Foreskin keratinocyte (primary cell): ENCODE measurements at places on chromosomes 5 and 9.
A peak's percentile ranks its signal among the peaks of the same experiment; 100 is the strongest.

GRCh38 chr5:128406803-128407202 is 131.2 kb downstream of the FBN2 start:
- DNase-seq = no peak

DNA sequence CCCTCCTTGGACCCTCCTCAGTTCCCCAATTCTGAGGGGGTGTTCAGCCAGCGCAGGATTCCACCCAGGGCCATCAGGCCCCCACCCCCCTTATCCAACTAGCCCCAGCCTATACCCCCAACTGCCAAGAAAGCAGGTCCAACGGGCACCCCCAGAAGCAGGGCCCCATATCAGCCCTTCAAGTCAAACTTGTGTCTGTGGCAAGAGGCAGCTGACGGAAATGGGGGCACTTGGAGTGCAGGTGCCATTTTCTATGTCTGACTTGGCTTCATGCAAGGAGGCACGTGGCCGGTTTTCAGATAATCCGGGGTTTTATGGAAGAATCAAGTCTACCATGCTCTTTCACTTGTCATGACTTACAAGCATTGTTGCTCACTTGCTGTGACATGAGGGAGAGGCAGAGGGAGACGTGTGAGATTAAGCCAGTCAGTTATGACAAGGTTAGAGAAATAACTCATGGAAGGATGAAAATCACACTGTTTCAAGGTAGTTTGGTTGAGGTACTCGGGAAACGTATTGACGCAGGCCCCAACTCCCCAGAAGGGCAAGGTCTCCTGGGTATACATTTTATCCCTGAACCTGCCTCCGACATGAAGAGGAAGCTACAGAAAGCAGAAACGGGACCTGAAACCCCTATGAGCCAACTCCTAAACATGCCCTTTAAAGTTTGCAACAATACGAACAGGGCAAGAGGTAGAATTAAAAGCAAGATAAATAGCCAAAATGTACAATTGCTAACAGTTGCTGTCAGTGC is 26.5 kb upstream of the CLPTM1L start:
- DNase-seq = no peak

DNA sequence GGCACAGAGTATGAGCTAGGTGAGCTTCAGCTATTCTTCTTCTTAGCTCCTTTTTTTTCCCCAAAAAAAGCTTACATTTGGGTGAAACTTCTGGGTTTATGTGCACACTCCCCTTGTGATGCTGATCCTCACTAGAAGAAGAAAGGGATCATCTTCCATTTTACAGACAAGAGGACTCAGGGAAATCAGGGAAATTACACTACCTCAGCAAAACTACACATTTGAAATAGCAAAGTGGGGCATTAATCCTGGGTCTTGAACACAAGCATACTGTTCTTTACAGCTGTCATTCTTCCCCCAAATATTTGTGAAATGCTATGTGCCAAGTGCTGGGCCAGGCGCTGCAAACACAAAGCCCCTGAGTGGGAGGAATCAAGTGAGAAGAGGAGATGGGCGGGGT is 68.6 kb upstream of the NFIL3 start:
- no peak for DNase-seq

DNA sequence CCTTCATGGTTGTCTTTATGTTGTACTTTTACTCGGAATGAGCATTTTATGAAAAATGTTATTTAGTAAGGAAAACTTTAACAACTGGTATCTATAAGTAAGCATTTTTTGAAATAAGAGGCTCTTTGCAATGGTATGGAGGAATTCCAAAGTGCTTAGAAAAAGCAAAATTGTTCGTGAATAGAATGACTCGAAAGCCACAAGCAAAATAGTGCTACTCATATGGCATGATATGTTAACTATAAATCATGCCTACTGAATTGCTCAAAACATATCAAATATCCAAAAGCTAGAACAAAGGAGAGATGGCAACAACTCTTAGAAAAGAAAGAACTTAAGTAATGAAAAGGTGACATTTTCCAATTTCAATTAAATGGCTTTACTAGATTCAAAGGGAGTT is 216.3 kb downstream of the KIAA0825 start:
- DNase-seq = peak; percentile 4

DNA sequence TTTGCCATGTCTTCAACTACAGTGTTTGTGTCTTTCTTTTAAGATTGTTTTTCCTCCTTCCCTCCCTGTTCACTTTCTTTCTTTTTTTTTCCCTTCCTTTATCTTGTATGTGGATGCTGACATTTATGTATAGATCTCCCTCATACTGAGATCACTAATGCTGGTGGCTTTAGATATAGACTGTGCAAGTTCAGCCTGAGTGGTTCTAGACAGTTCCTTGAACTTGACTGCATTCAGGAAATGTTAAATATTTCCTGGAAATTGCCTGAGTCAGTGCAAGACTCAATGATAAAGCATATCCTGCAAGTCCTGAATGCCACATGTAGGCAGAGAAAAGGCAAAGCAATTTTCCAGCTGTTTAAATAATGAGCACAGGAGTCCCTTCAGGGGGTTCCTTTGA is 182.5 kb upstream of the NR3C1 start:
- no peak for DNase-seq

DNA sequence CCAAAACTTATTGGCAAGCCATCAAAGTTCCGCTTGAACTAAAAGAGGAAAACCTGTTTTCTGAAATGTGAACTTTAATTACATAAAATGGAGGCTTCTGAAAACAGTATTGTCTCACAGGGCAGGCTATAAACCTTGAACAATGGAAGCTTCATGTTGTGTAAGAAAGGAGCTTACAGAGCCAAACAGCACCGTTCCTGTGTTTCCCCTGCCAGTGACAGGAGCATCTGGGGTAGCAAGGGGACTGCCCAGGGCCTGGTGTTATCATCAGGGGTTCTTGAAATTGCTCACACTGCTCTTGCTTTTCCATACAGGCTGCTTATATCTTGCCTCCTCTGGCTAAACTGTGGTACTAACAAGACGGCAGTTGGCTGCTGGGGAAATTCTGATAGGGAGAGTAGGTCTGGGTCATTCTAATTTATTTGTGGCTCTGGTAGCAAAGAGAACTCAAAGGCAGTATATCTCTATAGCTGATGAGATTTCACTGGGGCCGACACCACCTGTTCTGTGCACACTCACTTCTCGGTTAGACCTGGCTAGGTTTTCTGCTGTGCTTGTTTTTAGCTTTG is 40.4 kb downstream of the BASP1 start:
- DNase-seq = no peak

- no peak for DNase-seq
These were observed 272.0 kb downstream of the DENND1A start for GRCh38 chr9:123657941-123658340.

GRCh38 chr9:115945009-115945431 is 208.6 kb upstream of the PAPPA start:
- DNase-seq = no peak

DNA sequence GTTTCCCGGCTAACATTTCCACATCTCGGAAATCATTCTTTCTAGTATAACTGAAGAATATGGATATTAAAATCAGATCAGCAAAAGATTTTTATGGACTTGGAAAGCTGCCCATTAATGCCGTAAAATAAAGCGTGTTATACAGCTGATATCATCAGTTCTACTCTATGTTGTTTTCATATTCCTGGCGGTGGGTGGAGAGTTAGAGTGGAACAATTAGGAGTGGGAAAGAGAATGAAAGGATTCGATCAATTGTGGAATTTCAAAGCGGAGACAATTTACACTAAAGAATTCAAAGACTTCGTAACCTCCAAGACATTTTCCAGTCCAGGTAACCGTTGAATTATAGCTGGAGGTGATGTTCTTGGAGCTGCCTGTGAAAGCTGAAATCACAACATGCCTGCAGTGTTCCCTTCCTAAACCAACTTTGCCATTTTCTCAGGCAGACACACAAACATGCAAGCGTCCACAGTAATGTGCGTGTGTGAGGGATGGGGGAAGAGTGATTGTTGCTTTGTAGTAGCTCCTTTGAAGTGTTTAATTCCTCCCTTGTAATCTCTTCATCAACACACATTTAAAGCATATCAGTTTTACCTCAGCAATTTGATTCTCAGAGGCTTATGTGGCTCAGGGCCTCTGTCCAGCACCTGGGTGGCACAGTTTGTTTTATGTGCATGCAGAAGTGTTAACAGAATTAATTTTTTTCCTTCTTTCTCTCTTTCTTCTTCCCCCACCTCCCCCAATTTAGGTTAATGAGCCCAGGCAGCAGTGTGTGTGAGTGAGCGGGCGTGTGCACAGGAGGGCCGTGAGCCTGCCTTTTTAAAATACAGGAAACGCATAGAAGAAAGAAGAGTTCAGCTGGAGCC is 544.1 kb downstream of the RAB3C start:
- DNase-seq = peak; percentile 17

- no peak for DNase-seq
These were observed 259.8 kb upstream of the IRX4 start for GRCh38 chr5:2142456-2142954.
